ENCODE measurements at places on chromosomes 6 and 20.
A peak's percentile ranks its signal among the peaks of the same experiment; 100 is the strongest.

- no peak for DNase-seq
These were observed 341.7 kb downstream of the PREX1 start for GRCh38 chr20:48486065-48486464.

DNA sequence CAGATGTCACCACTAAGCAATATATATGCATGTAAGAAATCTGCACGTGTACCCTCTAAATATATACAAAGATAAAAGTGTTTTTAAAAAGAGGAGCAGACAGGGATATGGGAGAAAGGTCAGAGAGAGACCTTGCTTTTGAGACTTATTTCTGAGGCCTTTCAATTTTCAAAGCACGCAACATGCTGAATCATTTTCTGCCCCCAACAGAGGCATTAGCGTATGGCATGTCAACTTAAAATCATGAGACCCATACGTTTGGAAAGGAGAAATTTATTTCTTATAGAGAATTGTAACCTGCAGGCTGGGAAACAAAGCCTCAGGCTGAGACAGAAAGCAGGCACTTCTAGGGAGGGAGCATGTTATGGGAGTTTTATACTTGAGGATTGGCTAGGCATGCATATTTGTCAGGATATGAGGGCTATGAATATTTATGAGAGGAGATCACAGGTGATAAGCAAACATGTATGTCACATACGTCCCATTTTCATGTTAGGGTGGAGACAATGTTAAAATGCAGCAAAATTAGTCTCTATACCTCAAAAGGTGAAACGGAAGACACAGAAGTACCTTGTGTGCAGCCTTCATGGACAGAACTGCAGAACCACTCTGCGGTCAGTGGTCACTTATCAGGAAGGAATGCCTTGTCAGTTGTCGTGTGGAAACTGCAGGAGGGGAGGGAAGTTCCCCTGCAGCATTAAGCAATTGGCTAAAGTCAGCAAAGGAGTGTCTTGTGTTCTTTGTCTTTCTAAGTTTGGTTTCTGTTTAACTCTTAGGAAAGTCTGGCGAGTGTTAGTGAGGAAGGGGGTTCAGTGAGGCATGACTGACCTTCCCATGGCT, 6.3 kb upstream of the GABRR2 start:
- DNase-seq = no peak

DNA sequence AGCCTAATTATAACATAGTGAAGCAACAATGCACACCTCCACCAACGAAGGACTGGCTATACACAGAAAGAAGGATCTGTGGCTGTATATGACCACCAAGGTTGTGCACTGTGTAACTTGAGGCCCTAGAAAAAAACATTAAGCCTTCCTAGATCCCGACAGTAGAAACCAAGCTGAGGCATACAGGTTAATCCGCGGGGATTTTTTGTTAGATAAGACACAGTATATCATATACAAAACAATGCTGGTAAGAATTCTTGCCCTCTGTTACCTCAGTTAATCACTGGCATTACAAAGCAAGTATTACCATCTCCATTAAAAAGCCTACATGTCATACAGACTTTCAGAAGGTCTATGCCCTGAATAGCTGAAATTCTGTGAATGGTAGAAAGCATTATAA, 228.8 kb downstream of the TBC1D32 start:
- DNase-seq = no peak

- DNase-seq = no peak
These were observed 9.6 kb downstream of the STXBP5 start for GRCh38 chr6:147213772-147214171.

- no peak for DNase-seq
These were observed 109.6 kb upstream of the MAP3K4 start for GRCh38 chr6:160882006-160882405.

DNA sequence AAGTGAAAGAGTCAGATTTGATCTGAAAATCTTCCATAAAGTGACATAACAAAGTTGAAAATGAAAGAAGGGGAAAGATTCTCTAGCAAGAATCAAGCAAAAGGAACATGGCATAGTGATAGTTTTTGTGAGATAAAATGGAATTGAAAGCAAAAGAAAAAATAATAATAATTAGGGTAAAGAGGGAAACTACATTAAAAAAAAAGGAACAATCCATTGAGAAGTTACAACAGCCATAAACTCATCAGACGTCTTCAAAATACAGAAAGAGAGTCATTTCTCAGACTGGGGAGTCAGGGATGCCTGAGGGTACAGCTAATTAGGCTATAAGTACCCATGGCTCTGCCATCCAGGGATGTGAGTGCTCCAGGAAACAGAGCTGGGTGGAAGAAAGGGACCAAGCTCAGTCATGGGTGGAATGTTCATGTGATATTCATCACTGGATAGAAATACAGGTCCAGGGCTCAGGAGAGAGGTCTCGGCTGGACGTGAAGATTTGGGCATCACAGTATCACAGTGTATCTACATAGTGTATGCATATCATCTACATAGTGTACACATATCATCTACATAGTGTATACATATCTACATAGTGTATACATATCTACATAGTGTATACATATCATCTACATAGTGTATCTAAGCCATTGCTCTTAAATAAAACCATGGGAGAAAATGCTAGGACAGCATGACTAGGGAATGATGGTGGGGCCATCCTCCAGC, 29.4 kb downstream of the DUSP22 start:
- no peak for DNase-seq

- DNase-seq = peak; percentile 47
These were observed 35.5 kb downstream of the SESN1 start for GRCh38 chr6:109059153-109059552.

DNA sequence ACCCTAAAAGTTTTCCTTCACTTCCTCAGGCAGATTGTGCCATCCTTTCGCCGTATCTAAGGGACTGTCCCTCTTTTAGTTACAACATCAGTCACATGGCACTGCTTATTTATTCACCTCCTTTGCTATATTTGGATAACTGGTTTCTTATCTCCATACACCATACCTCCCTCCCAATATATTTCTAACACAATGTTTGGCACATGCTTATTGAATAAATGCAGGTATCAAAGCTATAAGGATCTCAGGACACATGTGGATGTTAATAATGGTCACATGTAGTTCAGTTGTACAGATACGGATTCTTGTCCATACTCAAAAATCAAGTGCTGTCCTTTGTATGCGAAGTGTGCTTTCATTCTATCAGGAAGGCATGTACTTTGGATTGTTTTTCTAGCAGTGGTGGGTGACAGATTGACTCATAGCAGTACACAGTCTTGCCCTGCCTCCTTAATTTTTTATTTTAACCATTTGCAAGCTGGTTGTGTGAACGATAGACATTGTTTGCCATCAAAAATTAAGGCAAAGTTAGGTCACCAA, 407.1 kb upstream of the RUNX2 start:
- DNase-seq = peak; percentile 11

DNA sequence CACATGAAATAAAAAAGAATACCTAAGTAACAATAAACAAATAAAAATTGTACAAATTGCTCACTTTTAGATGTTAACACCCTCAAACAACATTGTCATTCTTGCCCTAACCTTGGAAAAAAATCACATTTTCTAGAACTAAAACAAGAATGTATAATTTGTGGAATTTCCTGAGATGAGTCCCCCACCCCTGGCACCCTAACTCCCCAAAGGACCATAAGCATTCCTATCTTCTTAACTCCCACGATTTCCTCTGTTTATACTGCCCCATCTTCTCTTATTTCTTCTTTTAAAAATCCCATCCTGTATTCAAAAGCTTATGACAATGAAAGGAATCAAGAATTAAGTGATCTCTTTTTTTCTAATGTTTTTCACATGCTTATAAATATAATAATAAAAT, 70.9 kb downstream of the IBTK start:
- DNase-seq = no peak

- DNase-seq = peak; percentile 81
These were observed 6.3 kb upstream of the PLTP start for GRCh38 chr20:45918182-45918737.

DNA sequence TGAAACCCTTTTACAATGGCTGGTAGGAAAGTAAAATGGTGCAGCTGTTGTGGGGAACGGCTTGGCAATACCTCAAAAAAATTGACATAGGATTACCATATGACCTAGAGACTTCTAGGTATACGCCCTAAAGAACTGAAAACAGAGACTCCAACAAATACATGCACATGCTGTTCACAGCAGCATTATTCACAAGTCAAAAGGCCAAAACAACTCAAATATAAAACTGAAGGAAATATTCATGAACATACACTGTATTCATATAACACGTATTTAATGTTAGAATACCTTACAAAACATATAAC, 74.6 kb downstream of the FOXA2 start:
- DNase-seq = peak; percentile 3

DNA sequence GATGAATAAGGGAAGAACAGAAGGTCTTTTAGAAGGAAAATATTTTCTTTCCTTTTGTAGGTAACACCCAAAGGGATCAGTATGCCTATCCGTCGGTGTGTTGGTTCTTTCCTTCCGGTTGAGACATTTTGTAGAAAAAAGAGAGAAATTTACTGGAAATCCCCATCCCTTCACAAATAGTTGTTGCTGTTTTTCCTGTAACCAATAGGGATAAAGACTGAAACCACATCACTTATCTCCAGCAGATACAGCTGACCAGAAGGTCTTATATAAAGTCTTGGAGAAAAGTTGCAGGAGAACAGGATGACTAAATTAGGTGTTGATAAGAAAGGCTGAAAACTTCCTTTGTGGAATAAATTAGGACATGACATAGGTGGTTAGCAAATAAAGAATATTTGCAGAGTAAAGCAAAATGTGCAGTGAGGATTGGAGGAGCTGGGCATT, 14.8 kb upstream of the HLA-DRB1 start:
- DNase-seq = no peak

- DNase-seq = peak; percentile 34
These were observed 131.6 kb downstream of the OGFRL1 start for GRCh38 chr6:71420095-71420692.

DNA sequence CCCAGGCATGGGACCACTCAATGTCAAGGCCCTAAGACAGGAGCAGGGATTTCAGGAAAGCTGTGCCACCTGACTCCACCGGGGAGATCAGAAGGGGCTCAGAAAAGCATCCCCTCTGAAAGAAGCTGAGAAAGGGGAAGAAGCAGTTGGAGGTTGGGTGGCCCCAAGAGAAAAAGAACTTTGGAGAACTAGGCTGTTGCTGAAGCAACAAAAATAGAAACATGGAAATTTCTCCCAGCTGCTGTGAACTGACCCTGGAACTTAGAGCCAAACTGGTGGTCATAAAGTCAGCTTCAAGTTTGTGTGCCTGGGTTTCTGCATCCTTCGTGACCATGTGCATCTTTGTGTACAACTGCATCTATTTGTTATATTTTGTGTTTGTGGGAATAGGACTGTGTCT, 534.5 kb downstream of the MAFB start:
- DNase-seq = no peak

- DNase-seq = peak; percentile 73
These were observed 16.1 kb downstream of the TTPAL start for GRCh38 chr20:44491635-44492395.

- DNase-seq = no peak
These were observed 122.2 kb downstream of the MTFR2 start for GRCh38 chr6:136127873-136128272.

DNA sequence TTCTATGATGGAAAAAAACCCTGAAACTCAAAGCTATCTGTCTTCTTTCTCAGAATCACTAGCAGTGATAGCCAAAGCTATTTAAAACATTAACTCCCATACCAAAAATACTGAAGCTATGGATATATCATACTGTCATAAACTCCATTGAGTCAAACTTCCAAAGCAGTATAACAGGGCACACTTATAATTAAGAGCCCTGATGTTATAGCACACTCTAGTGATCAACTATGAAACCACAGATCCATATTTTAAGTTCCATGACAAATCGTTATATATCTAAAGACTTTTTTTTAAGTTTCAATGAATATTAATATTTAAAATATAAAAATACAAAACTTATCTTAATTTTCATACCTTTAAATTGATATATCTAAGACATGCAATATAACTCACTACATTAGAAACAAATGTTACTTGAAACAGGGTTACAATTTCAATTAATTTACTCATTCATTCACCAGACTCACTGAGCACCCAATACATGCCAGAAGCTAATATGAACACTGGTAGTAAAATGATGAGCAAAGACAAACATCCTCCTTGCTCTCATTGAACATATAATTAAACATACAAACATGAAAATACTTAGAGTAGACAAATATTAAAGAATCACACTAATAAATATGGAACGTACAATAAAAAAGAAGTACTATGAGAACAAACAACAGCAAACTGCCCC, 69.3 kb downstream of the IBTK start:
- peak; percentile 44 for DNase-seq

- peak; percentile 93 for DNase-seq
These were observed 198.5 kb upstream of the RSPO3 start for GRCh38 chr6:126919947-126920346.

- DNase-seq = peak; percentile 20
These were observed 104.1 kb downstream of the HDGFL1 start for GRCh38 chr6:22673474-22673873.

DNA sequence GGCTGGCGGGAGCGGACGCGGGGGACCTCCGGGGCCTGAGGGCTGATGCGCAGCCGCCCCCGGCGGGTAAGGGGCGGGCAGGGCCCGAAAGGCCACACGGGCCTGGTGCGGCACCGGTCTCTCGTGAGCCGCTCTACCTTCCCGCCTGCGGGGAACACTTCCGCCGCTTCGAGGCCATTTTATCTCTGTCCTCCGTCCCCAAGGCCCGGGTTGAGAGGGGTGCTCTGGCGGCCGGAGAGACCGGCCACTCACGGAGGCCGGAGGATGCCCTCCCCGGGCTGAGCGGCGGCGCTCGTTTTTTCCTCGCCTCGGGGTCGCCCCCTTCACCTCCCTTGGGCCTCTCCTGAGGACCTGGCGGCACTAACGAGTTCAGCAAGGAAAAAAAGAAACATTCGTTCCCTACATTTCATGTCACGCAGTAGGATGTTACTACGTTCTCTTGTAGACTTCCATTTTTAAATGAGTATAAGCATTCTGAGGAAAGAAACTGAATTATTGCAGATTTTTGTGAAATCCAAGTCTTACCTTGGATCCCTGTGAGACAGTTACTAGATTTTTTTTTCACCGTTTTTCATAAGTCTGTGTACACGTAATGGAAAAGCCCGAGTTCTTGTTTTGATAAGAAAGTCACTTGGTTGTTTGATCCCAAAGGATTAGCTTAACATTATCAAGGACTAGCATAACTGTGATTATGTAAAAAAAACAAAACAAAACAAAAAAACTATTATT, 575 bp downstream of the WTAP start:
- peak; percentile 40 for DNase-seq

GRCh38 chr6:137305691-137306090, 86.5 kb upstream of the IFNGR1 start:
- DNase-seq = no peak

Measured in LHCN-M2 (cell line).